ENCODE measurements at places on chromosomes 13 and 19. TPM values are rescaled to one million over a fixed set of nuclear protein-coding genes. Genes with fewer than 3 reads are reported as not detected.

DNA sequence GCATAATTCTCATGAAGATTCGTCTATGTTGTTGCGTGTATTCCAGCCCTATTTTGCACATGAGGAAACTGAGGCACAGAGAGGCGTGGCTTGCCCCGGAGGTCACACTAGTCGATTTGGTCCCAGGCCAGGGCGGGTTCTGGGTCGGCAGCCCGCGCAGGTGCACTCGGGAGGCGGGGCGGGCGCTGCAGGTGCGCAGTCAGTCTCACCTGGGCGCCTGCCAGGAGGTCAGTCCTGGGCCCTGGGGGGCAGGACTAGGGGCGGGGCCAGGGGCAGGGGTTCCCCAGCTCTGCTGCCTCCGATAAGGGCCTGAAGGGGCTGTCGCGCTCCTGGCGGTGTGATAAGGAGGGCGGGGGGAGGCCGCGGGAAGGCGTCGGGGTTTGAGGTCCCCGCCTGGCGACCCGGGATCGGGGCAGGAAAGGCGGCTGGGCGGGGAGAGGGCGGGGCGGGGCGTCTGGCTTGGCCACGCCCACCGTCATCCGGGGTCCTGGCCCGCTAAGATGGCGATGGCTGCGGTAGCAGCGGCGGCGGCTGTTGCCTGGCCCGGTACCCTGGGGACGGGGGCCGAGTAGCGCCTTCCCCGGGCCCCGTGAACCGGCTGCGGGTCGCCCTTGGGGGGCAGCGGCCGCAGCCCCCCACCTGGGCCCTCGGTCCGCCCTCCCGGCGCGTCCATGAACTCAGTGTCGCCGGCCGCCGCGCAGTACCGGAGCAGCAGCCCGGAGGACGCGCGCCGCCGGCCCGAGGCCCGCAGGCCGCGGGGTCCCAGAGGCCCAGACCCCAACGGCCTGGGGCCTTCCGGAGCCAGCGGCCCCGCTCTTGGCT is at the start of gene ATG4D:
ATG4D (plus strand) TSS at position 485 of the 822 bp plus-strand sequence; CDS start at position 672, 187 bp downstream.
- H3K4me3 ChIP-seq, result peak within 1 kb of the TSS; percentile 85
- H3K36me3 ChIP-seq, result no peaks in the 10 kb centered on the region
- DNase-seq, result peak; percentile 93
- H3K4me1 ChIP-seq, result no peaks in the 10 kb centered on the region
- H3K27ac ChIP-seq, result no peak within 1 kb of the TSS

GRCh38 chr19:49488863-49489537 is 1.6 kb downstream of the RPL13A start:
- DNase-seq, result no peak
- H3K27ac ChIP-seq, result peak overlapping the region; percentile 100
- peaks cover 40% of the 10 kb centered on the region for H3K36me3 ChIP-seq
- peak overlapping the region; percentile 95 for H3K4me3 ChIP-seq
- no peaks in the 10 kb centered on the region for H3K27me3 ChIP-seq
- H3K4me1 ChIP-seq, result peaks cover 10% of the 10 kb centered on the region

DNA sequence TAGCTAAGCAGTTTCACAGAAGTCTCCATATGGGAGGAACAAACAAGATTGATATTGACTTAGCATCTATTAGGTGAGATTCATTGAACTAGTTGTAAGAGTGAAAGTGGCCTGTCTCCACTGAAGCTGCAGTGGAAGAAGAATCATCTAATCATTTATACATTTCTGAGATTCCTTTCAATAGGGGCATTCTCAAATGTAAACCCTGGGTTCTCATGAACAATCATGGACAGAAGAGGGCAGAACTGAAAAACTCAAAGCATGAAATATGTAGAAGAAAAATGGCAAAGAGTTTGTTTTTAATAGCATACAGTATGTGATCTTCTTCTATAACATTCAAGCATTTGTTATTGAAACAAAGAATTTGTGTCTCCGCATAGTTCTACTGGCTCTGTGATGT is 17.6 kb upstream of the POSTN start:
- DNase-seq, result no peak
- H3K27ac ChIP-seq, result no peak overlapping the region
- H3K4me3 ChIP-seq, result no peak overlapping the region

DNA sequence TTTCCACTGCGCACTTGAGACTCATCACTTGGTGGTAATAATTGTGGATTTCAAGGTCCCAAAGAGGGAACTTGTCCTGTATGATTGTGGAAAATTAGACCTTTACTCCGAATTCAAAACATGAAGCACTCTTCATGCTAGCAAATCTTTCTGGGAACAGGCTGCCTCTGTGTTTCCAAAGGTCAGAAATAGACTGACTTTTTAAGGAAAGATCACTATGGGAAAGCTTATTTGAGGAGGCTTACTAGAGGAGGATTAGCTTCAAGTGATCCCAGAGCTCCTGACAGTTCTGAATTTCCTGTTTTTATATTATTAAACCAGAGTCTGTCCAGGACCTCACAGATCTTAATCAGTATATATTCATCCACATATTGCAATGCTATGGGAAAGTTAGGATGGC is 5.5 kb downstream of the WDFY2 start:
- no peaks in the 10 kb centered on the region for H3K27me3 ChIP-seq
- H3K4me3 ChIP-seq, result no peak overlapping the region
- peaks cover 74% of the 10 kb centered on the region for H3K4me1 ChIP-seq
- no peak for DNase-seq

DNA sequence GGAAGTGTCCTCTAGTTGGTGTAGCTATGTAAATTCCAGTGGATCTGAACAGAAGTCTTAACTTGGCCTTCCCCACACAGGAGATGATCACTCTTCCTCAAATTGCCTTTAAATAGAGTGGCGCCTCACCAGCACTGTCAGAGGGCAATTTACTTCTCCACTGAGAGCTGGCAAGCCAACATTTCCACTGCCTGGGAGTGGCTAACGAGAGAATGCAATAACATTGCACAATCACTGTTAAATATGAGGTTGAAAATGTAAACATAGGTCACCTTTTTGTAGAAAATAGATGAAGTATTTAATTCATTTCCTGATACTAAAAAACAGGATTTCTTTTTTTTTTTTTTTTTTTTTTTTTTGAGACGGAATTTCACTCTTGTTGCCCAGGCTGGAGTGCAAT is 55.4 kb upstream of the UBL3 start:
- no peak overlapping the region for H3K27ac ChIP-seq
- peaks cover 9% of the 10 kb centered on the region for H3K4me1 ChIP-seq
- no peak overlapping the region for H3K4me3 ChIP-seq
- DNase-seq, result no peak
- H3K27me3 ChIP-seq, result no peaks in the 10 kb centered on the region

DNA sequence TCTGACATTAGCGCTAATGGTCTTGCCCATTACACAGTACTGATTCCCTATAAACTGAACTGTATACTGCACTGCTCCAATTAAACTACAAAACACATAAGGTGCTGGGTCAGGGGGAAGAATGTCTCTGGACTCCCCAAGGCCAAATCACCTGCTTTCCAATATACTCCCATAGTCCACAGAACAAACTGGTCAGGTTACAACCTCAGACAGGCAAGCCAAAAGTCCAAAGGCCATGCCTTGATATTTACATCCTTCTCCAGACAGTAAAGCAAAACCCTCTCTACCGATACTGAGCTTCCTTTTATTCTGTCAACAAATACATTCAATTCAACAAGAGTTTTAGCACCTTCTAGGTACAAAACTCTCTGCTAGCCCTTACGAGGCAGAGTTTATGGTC is 8.9 kb downstream of the ZNF541 start:
- no peaks in the 10 kb centered on the region for H3K36me3 ChIP-seq
- H3K27ac ChIP-seq, result no peak overlapping the region
- no peak overlapping the region for H3K4me3 ChIP-seq
- no peak for DNase-seq

- H3K4me1 ChIP-seq, result no peaks in the 10 kb centered on the region
- H3K36me3 ChIP-seq, result no peaks in the 10 kb centered on the region
- H3K4me3 ChIP-seq, result no peak overlapping the region
- no peak for DNase-seq
- no peak overlapping the region for H3K27ac ChIP-seq
- H3K27me3 ChIP-seq, result no peaks in the 10 kb centered on the region
These were observed 1556.0 kb downstream of the EFNB2 start for GRCh38 chr13:104979281-104980030.

GRCh38 chr13:45704854-45705695 is 3.0 kb downstream of the CBY2 start:
- H3K27ac ChIP-seq, result no peak overlapping the region
- no peaks in the 10 kb centered on the region for H3K36me3 ChIP-seq

DNA sequence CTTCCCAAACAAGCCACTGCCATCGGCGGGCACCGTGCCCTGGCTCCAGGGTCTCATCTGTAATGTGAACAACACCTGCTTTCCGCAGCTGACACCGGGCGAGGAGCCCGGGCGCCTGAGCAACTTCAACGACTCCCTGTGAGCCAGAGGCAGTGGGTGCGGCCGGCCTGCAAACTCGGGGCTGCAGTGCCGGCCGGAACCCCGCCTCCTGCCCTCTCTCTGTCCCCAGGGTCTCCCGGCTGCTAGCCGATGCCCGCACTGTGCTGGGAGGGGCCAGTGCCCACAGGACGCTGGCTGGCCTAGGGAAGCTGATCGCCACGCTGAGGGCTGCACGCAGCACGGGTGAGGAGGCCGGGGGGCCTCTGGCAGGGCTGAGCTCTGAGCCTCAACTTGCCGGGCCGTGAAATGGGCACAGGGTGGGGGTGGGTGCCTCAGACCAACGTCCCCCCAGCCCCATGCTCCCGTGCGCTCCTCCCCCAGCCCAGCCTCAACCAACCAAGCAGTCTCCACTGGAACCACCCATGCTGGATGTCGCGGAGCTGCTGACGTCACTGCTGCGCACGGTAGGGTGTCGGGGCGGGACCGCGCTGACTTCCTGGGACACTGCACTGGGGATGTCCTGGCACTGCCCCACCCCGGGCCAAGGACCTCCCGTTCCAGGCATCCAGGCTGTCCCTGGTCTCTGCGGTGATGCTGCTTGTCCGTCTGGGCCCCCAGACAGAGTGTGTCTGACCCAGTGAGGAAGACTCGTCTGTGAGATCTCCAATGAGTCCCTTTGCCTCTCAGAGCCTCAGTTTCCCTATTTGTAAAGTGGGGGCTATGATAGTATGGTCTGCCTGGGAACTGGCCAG is 2.2 kb downstream of the ABCA7 start:
- no peak overlapping the region for H3K4me3 ChIP-seq
- H3K4me1 ChIP-seq, result peaks cover 10% of the 10 kb centered on the region
- no peak overlapping the region for H3K27ac ChIP-seq
- no peaks in the 10 kb centered on the region for H3K27me3 ChIP-seq

DNA sequence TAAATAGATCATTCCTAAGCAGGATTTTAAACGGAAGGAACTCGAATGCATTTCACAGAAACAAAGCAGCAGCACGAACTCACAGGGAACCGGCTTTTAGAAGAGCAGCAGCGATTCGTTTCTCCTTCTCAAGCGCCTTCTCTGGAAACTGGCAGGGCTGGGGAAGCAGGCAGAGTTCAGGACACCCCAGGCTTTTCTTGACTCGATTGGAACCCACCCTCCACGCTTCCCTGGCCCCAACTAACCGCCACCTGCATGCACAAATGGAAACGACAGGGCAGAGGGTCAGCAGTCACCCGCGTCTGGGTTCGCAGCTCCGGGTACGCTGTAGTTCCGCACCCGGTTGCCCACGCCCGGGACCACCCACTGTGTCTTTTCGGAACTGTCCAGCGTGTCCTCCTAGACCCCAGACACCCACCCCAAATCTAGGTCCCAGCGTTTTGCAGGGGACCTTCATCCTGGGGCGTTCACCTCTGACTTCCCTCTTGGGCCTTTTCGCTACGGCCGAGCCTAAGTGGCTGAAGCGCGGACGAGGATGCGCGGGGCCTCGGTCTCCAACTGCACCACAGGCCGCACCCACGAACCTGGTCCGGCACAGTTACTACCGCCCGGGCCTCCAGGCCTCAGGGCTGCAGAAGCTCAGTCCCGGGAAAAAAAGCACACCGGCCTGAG is 500 bp downstream of the ZFP30 start:
- peaks cover 10% of the 10 kb centered on the region for H3K4me1 ChIP-seq
- H3K36me3 ChIP-seq, result no peaks in the 10 kb centered on the region
- peak; percentile 58 for DNase-seq

DNA sequence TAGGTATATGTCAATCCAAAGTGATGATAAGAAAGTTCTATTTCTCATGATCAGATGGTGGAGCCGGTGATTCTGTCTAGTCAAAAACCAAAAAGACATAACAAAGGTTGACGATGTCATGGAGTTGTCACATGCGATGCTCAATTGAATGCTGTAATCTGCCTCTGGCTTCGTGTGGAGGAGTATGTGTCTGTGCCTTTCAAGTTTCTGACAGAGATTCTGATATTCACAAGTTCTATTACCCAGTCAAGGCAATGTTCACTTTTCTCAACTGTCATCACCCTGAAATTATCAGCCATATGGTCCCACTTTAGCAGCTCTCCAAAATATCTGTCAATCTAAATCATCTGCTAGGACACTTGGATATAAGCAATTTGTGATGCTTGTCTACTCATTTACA is 367.6 kb upstream of the PRR20A start:
- no peaks in the 10 kb centered on the region for H3K4me1 ChIP-seq
- no peak overlapping the region for H3K27ac ChIP-seq
- H3K36me3 ChIP-seq, result no peaks in the 10 kb centered on the region
- H3K4me3 ChIP-seq, result no peak overlapping the region
- H3K27me3 ChIP-seq, result no peaks in the 10 kb centered on the region

MYBPC2 gene
- 3.8 TPM for total RNA-seq
